ENCODE measurements at places on chromosomes 6 and 20. TPM values are rescaled to one million over a fixed set of nuclear protein-coding genes. Genes with fewer than 3 reads are reported as not detected.

The ISM1 gene
- total RNA-seq, result 1.0 TPM

The PRR18 gene
- not detected for total RNA-seq

The ACTL10 gene
- total RNA-seq, result 1.2 TPM

The TAGAP gene
- 3.1 TPM for total RNA-seq

The RBCK1 gene
- 170 TPM for total RNA-seq

The RCAN2 gene
- 69.2 TPM for total RNA-seq

The COL21A1 gene
- 4.1 TPM for total RNA-seq

The NT5E gene
- total RNA-seq, result 18.8 TPM

The ABCC10 gene
- 18.7 TPM for total RNA-seq

The MMP24 gene
- total RNA-seq, result 6.2 TPM

The FERMT1 gene
- 11.9 TPM for total RNA-seq

The GCNT2 gene
- 53.8 TPM for total RNA-seq

All from stomach (tissue), 19 donors.